ENCODE measurements at places on chromosomes 2 and 18.

GRCh38 chr2:172207911-172208310, 105.2 kb upstream of the DLX2 start:
- no peak for DNase-seq

DNA sequence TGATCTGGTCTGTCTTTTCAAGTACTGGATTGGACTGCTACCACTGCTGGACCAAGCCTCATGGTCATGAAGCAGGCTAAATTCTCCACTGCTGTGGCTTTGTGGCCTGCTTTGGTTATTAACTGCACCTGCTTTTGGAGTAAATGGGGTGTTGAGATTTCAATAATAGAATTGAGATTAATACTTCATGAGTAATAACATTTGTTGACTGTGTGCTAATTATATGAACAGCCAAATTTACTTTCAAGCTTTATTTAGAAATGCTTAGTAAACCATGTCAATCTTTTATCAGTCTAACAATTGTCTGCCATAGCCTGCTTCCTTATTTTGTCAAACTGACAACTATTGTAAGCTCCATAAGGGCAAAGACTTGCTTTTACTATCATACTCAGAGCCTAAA, 27.4 kb upstream of the MTIF2 start:
- no peak for DNase-seq

GRCh38 chr2:127197475-127198385, 22.4 kb downstream of the CYP27C1 start:
- DNase-seq, result peak; percentile 81

DNA sequence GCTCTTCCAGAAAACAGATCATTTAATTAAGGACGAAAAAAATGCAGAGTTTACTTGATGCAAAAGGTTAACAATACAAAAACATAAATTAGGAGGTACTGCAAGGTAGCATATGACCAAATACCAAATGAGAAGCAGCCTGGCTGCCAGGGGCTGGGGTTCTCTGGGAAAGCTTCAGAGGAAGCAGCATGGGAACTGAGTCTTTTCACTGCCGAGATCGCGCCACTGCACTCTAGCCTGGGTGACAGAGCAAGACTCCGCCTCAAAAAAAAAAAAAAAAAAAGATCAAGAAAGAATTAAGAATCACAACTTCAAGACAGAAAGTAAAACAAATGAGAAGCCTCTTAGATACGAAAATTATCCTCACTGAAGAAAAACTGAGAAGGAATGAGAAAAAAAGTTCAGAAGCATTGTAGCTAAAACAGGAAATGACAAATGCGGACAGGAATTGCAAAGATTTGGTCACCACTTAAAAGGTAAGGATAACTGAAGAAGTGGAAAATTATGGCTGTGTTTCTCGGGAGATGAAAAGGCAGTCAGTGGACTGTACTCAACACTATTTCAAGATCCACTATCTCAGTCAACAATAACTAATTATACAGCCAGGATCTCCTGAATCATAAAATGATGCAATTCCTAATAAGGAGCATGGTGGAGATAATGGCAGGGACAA, 4.3 kb downstream of the SEPTIN10 start:
- peak; percentile 72 for DNase-seq

- DNase-seq, result peak; percentile 62
Measured at GRCh38 chr2:158509928-158510797, 53.4 kb downstream of the PKP4 start.

GRCh38 chr2:38584881-38585280, 17.8 kb downstream of the HNRNPLL start:
- no peak for DNase-seq

DNA sequence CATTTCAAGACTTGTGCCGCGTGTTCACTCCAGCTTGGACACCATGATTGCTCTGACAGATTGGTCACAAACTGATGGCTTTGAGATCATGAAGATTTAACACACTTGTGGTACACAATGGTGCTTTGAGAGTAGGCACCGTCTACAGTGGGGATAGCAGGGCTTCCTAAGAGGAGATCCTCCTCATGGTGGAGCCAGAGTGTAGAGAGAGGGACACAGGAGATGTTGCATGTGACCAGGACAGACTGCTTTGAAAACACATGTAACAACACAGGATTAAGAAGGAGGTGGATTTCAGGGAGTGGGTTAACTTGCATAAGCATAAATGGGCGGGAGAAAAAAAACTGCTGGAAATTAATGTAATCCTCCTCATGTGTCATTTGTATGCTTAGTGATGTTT, 95.7 kb upstream of the LINC00305 start:
- DNase-seq, result no peak

DNA sequence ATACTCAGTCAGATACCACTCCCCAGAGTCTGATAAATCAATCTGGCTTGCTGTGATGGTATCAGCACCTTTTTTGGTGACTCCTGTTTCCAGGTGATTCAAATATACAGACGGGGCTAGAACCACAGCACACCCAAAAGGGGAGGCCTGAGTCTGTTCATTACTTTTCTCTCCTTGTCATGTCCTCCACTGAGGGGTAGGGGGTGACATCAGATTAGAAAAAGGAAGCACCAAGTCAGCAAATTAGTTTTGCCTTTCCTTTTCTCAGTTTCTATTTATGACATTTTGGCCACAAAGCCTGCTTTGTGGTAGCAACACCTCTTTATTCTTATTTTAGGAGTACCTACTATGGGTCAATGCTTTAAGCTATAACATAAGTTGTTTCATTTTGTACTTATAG, 127.4 kb downstream of the CCDC102B start:
- peak; percentile 23 for DNase-seq

DNA sequence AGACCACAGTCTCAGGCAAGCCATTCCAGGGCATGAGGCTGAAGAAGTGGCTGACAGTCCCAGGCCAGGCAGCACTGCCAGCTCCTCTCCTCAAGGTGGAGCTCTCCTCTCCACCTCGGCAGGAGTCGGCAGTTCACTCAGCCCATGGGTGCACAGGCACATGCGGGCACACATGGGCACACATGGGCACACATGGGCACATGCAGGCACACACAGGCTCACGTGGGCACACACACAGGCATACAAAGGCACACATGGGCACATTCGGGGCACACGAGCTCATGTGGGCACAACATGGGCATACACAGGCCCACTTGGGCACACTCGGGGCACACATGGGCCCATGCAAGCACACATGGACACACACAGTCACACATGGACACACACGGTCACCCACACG, 65.3 kb upstream of the TAF1B start:
- peak; percentile 46 for DNase-seq

GRCh38 chr2:15730545-15731212, 139.0 kb downstream of the DDX1 start:
- DNase-seq, result peak; percentile 92

DNA sequence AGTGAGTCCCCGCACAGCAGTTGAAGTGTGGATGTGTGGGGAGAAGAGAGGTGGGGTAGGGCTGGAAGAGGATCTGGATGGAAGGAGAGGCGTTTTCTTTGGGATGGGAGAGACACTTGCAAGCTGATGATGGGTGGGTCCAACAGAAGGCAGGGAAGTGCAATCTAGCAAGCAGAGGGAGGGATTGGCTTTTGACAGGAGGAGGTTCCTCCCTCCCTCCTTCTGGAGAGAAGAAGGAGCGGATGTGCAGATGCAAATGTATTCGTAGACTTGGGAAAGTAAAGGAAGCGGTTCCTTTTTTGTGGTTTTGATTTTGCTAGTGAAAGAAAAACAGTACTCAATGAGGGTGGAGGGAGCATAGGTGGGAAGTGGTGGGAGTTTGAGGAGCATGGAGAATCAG, 48.9 kb downstream of the LAMA3 start:
- no peak for DNase-seq

- DNase-seq, result peak; percentile 90
Measured at GRCh38 chr2:237474931-237475703, 11.9 kb upstream of the MLPH start.

DNA sequence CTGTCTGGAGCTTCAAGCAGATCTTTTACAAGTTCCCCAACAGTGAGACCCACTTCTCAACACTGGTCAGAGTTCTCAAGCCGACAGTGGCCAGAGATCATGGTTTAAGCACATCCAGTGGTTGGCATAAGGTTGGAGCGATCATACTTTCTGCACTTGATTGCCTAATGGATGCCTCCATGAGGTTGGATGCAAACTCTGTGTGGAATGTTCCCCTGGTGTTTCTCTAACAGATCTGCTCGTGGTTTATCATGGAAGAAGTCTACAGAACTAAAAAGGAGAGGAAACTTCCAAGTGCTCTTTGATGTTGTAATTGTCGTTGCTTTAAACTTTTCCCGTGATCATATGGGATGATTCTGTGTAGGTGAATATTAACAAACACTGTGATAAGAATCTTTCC, 60.7 kb downstream of the SH3RF3 start:
- DNase-seq, result no peak

GRCh38 chr18:71442731-71443141, 1101.4 kb downstream of the CBLN2 start:
- DNase-seq, result peak; percentile 2

GRCh38 chr18:33821503-33821902, 243.5 kb downstream of the ASXL3 start:
- DNase-seq, result peak; percentile 28

DNA sequence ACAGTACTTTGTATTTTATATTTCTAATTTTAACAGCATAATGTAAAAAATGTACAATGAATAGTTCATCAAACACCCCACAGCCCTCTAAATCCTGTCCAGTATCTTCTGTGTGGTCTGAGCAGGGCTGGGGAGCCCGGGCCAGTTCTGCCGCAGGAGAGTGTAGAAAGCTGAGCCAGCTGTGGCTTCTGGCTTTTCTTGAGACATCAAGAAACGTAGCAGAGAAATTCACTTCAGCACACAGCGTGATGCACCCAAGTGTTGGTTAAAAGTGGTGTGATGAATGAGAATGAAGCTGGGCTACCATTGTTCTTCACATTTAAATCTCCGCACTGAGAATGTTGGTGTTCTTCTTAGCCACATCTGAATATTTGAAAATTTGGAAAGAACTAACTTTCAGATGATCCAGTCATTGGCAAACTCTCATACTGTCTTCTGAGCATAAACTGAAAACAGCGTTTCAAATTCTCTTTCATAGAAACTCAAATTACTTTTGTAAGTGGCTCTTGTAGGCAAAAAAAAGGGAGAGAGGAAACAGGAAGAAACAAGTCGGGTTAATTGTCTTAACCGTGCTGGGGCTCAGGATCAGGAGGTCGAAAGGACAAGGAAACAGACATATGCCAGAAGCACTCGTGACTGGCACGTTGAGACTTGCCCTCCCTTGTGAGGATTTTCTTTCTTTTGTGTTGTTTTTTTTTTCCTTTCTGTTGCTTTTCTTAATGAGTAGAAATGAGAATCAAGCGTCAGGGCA, 23.4 kb upstream of the TMEM87B start:
- DNase-seq, result peak; percentile 31

GRCh38 chr2:226140594-226140993, 659.0 kb downstream of the IRS1 start:
- no peak for DNase-seq

DNA sequence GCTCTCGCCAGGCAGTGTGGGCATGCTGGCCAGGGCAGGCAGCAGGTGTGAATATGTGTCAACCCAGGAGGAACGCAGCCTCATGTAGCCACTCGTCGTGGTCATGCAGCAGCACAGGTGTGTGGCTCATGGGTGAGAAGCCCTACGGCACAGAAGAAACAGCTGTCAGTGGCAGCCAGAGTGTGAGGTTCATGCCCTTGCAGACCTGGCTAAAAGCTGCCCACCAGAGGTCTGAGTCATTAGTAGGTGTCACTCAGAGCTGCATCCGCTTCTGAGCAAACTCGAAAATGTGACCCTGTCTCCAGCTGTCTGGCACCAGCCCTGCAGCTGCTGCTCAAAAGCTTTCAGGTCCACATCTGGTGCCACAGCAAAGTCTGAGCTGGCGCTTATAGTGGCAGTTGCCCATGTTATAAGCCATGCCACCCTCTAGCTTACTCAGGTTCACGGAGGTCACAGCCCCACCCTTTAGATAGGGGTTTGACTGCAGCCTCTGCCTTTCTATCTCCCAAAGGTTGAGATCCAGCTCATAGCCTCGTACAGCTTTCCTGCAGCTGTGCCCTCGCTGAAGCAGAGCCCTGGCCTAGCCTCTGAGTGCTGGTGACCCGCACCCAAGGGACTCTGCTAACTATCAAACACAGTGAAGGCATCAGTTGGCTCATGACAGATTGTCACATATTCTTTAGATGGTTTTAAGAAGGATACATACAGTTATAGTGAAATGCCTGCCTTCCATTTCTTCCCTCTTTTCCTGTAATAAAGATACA, 195.0 kb downstream of the CCDC102B start:
- no peak for DNase-seq

DNA sequence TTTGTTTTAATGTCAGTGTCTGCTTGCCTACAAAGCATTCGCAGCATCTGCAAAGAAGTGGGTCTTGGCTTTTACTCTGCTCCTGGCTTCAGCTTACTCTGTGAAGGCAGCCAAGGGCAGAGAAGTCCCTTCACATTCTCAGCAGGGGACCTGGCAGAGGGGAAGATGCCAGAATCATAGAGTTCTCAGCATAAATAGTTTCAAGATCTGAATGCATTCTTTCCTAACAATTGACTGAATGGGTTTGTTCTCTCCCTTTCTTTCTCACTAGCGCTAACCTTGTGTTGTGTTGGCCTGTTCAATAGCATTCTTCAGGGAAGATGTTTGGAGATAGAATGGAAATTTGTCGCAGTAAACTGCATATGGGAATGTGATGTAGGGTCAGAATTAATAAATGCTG, 106.9 kb downstream of the FARSB start:
- DNase-seq, result no peak

GRCh38 chr2:231533777-231534125, 3.5 kb upstream of the NMUR1 start:
- no peak for DNase-seq

- no peak for DNase-seq
Measured at GRCh38 chr2:86350751-86351150, 13.3 kb upstream of the REEP1 start.

- DNase-seq, result peak; percentile 36
Measured at GRCh38 chr2:239307921-239308613, 92.8 kb downstream of the HDAC4 start.

DNA sequence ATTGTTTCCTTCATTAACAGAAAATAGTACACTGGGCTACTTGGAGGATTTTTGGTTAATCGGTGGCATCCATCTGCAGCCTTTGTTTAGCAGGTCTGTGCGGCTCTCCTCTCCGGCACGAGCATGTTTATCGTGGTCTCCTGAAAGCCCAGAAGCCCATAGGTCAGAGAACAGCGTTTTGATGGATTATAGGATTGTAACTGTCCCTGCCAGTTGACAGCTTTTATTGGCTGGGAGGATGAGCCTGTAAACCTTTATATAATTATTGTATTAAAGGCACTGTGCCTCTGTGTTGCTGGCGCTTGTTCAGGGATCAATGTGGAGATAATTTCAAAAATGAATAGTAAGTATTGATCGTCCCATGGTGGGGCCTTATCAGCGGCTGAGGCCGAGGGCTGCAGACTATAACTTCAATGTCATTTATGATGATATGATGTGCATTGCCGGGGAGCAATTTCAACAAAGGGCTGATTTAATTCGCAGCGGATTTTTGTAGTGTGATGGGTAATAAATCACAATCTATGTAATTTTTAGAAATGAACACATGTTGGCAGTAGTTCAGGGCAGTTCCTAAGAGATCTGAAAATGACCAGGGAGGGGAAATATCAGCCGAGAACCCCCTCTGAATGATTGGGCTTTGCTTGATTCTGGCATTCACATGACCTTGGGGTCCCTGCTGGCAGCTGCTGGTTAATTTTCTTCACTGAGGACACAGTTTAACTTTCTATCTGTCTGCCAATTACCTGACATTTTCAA, 736.1 kb downstream of the GALR1 start:
- DNase-seq, result no peak

Data from GM23248 (cell line).